ENCODE measurements at places on chromosomes 7 and 10. TPM values are rescaled to one million over a fixed set of nuclear protein-coding genes. Genes with fewer than 3 reads are reported as not detected.

DNA sequence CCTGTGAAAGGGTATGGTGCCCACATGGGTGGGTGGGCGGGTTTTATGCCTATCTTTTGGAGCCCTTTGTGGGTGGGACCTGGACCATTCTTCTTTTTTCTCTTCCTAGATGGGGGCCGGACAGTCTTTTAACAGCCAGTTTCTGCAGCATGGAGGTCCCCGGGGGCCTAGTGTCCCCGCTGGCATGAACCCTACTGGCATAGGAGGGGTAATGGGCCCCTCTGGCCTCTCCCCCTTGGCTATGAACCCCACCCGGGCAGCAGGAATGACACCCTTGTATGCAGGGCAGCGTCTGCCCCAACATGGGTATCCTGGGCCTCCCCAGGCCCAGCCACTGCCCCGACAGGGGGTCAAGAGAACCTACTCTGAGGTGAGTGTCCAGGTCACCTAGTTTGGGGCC, 9.1 kb downstream of the ZMIZ2 start:
- DNase-seq = no peak

SLC25A28 gene
- 50.6 TPM for total RNA-seq

- no peak for DNase-seq
These were observed 43.5 kb downstream of the ADK start for GRCh38 chr10:74194545-74194944.

- peak; percentile 68 for DNase-seq
These were observed 86.4 kb upstream of the SEMA3C start for GRCh38 chr7:81005254-81005653.

DNA sequence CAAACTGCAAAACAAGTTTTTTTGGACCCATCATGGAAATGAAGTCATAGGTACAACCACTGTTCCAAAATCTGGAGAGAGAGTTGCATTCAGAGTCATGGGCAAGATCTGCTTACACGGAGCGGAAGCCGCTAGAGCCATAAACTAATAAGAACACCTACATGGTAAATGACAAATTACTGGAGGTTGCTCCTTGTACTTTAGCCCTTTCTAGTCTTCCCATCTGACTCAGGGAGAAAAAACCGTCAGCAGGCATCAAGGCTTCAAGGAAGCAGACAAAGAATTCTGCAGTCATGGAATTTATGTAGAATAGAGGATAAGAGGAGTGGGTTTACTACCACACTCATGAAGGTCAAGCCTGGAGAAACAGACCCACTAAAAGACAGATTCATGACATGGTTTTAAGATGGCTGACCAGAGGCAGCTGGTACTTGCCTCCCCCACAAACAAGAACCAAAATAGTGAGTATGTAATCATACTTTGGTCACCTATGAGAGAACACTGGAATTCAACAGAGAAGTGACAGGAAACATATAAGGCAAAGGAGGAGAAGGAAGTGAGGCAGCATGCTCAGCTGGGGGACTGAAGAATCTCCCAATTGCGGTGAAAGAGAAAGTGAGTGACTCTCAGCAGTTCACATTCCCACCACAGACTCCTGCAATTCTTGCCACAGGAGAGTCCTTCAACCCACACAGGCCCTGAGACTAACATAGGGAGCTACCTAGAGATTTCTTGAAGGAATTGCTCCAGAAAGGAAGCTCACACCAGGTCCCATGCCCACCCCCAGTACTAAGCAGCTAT, 42.4 kb upstream of the ASAH2 start:
- DNase-seq = no peak

DNA sequence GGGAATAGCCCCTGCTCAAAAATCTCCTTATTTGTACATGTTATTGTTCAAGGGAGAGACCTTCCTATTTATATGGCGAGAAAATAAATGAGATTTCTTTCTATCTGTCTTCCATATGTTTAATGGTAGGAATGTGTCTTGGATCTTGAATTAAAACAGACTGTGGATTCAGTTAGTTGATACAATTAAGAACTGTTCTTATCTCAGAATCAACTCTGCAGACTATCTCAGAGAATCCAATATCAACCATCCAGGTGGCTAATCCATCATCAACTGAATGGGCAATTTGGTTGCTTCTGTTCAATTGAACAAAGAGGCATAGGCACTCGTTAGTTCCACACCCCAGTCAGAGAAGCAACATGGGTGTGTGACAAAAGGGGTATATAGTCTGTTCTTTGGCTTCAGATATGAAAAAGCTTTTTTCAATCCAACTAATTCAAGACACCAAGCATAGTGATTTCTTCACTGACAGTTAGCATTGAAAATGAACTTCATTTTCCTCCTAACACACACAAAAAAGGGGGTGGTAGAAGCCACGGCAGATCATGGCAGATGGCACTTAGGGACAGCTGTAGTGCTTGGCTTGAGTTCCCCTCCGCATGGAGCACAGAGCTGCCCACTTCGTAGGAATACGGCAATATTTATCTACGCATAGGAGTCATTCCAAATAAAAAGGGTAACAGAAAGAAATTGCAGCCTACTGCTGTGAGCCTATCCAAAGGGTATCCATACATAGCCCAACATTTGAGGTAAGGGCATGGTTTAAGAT, 135.9 kb downstream of the KIAA1217 start:
- no peak for DNase-seq

DNA sequence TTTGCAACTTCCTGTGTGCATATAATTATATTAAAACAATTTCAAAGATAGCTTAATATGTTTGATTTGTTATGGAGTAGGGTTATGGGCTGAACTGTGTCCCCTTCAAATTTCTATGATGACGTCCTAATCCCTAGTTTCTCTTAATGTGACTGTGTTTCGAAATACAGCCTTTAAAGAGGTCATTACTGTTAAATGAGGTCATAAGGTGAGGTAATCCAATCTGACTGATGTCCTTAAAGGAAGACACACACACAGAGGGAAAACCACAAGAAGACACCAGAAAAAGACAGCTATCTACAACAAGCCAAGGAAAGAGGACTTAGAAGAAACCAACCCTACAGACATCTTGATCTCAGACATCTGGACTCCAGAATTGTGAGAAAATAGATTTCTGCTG, 407.4 kb downstream of the MAGI2 start:
- no peak for DNase-seq

GRCh38 chr7:95725205-95725604, 47.1 kb upstream of the DYNC1I1 start:
- DNase-seq = no peak

DNA sequence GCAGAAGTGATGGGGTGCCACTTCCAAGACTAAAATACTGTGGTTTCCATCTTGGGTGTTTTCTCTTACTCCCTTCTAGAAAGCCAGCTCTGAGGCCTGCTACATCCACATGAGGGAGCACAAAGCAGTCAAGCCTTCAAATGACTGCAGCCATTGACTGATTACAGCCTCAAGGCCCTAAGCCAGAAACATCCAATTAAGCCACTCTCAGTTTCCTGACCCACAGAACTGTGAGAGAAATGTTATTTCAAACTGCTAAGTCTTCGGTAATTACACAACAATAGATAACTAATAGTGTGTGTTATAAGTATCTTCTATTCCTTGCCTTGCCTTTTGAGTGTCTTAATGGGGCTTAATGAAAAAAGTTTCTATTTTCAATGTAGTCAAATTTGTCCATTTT, 24.8 kb downstream of the BRAF start:
- no peak for DNase-seq

All from right cardiac atrium (tissue), 5 donors.